ENCODE measurements at places on chromosomes 7 and 10.

- no peak for DNase-seq
Measured at GRCh38 chr10:44745920-44746319, 165.2 kb upstream of the TMEM72 start.

- no peak for DNase-seq
Measured at GRCh38 chr10:114837690-114838089, 16.1 kb downstream of the FHIP2A start.

GRCh38 chr10:78804411-78805032 is 264.2 kb upstream of the ZMIZ1 start:
- no peak for DNase-seq

DNA sequence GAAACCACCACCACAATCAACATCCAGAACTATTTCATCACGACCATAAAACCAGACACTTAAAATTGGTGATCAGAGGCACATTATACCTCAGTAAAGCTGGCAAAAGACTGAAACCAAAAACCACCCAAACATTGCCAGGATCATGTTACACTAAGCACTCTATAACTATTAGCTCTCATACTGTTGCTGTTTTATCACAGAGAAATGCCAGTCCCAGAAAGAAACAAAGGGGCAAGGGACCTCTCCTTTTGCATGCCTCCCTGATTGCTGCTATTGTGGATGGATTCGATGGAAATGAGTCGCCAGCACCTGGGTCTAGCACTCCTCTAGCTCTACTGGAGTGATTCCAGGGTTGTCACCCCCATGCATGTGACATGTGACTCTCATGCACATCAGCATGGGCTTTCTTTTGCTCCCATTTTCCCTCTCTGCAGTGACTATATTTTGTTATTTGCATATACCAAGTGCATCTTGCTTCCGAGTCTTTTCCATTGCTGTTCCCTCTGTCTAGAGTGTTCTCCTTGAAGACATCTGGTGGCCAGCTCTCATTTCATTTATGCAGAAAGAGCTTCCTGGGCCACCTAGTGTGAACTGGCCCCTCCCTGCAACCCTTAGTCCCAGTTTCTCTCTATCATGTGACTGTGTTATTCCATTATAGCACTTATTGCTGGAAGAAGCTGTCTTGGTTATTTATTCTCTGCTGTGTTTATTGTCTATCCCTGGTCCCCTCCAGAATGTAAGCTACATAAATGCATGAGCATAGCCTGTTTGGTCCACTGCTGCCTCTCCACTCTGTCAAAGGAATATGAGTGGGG is 300.6 kb downstream of the PLXNA4 start:
- DNase-seq, result no peak

DNA sequence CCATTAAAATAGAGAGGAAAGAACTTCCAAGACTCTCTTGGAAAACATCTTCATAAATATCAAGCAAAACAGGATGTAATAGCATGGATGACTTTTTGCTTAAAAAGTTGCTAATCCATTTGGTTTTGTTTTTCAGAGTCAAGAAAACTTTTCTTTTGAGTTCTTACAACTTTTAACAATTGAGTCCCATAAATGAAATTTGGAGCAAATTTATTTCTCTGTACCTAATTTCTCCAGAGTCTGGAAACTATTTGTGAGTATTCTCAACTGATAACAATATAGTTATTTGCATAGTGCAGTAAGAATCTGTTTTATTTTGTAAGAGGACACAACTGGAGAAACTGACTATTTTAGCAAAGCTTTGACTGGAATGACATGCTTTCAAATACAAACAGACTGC is 606.3 kb upstream of the IGFBP3 start:
- DNase-seq, result no peak

GRCh38 chr7:31120800-31121513 is 68.8 kb downstream of the ADCYAP1R1 start:
- DNase-seq, result no peak

GRCh38 chr7:127794136-127794535 is 142.1 kb downstream of the SND1 start:
- no peak for DNase-seq

DNA sequence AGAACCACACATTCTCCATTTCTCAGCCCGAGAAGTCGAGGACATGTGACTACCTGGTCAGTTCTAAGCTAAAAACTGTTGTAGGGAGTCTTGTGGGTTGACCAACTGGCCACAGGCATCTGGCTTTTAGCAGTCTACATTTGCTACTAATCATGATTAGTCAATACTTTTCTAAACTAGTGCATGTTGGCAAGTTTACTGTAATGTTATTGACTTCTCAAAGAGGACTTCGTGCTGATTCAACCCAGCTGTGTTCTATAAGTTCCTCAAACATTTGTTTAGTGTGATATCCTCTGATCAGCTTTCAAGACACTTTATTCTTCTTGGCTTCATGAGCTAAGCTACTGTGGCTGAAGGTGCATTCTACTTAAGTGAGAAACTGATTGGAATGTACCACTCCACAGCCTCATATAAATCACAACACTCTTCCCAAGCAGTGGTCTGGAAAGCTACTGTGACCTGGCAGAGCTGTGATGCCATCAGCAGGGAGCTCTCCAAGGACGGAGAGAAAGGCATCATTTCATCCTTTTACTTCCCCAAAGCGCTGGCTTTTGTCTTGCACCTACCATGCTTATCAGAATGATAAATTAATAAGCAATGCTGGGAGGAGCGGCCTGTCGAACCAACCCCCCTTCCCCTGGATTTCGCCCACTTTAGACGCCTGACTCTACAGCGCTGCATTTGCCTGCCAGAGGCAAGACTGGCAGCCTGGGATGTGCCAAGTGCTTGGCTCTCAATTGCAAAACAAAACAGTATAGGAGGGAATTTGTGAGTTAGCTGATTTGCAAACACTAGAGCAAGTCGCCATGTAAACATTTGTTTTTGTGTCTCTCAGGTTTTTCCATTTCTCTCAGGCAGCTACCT is 206.7 kb upstream of the PLXNA4 start:
- no peak for DNase-seq

DNA sequence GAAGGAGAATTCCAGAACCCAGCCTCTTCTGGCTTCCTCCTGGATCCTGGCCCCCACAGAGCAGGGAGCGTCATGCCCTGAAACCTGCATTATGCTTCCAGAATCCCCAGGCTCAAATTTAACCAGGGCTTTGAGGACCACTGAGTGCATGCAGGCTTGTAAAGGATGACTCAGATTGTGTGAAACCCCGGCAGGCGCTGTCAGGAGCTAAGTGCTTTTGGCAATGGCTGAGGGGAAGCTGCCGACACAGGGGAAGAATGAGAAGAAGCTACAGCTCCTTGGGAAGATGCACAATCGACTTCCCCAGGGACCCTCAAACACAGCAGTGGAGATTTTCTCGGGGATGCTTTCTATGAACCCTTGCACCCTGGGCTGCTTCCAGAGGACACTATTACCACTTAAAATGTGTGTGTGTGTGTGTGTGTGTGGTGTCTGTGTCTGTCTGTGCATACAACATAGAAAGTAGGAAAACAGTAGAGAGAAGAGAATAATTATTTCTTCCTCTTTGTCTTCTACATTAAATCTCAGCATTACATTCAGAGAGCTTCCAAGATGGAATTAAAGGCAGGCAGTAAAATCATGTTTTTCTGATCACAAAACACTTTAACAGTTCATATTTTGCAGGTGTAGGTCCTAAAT is 183.5 kb upstream of the INHBA start:
- DNase-seq, result peak; percentile 45

DNA sequence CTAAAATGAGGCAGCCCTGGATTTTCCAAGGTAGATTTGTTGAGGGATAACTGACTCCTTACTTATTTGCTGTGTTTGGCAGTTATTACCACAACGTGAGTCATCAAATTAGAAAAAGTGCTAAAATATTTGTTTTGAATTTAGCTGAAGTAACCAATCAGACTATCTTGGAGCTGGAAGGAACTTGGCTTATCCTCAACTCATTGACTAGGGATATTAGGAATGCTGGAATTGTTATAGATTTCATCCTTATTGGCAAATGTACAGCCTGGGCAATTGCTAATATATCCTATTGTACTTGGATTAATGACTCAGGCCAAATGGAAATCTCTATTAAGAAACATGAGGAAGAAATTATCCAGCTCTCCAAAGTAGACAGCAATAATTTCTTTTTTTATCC is 1189.0 kb upstream of the LRRN3 start:
- no peak for DNase-seq

- no peak for DNase-seq
Measured at GRCh38 chr10:104330168-104331110, 7.8 kb downstream of the ITPRIP start.

DNA sequence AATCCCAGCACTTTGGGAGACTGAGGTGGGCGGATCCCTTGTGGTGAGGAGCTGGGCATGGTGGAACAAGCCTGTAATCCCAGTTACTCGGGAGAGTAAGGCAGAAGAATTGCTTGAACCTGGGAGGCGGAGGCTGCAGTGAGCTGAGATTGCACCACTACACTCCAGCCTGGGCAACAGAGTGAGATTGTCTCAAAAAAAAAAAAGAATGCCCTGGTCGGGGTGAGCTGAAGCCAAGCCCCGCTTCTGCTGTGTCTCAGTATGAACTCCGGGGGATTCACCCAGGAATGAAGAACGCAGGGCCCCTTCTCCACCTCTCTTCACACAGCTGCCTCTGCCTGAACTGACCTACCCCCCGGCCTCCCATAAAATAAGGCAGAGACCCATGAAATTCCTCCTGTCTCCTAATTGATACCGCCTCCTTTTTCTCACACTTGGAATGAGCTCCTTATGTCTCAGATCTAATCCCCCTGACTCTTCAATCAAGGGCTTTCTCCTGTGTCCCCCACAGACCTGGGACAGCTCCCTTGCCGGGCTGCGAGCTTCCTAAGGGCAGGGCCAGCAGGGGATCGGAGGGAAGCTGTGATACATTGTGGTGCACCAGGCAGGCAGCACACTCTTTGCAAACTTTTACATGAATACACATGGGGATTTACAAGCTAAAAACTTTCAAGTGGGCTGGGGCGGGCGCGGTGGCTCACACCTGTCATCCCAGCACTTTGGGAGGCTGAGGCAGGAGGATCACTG is 911 bp upstream of the ZP3 start:
- DNase-seq, result no peak

- no peak for DNase-seq
Measured at GRCh38 chr7:425794-426188, 93.9 kb downstream of the PDGFA start.

DNA sequence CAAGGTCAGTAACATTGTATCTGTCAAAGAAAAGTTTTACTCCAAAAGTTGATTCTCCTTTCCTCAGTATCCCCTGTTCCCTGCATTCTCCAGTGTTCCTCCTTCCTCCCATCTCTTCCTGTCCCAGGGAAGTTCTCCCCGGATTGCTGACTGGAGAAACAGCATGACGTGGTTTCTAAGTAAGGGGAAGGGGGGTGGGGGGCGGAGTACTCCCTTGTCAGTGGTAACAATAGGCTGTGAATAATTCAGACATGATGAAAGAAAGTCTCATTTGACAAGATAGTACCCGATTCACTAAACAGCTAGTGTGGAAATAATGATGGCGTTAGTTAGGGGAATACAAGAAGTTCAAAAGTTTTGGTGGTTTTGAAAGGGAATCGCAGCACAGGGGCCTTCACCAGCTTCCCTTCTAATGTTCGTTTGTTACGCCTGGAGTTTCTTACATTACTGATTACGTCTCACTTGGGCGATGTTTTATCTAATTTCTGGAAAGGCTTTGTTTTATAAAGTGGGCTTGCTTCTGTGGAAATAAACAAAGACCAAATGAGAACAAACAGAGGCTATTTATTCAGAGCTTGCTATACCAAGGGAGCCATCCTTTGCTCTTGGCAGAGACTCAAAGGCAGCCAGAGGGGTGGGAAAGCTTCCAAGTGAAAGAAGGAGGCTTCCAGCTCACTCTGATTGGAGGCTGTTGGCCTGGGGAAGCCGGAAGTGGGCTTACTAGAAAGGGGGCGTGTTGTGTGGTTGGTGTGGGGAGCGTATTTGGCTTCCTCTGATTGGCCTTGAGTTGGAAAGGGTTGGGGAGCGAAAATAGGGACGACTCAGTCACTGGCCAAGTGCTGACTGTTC is 453.7 kb downstream of the SDK1 start:
- DNase-seq, result peak; percentile 9

- no peak for DNase-seq
Measured at GRCh38 chr7:23292623-23293022, 6.5 kb upstream of the MALSU1 start.
